ENCODE measurements at places on chromosomes 12 and 14.

DNA sequence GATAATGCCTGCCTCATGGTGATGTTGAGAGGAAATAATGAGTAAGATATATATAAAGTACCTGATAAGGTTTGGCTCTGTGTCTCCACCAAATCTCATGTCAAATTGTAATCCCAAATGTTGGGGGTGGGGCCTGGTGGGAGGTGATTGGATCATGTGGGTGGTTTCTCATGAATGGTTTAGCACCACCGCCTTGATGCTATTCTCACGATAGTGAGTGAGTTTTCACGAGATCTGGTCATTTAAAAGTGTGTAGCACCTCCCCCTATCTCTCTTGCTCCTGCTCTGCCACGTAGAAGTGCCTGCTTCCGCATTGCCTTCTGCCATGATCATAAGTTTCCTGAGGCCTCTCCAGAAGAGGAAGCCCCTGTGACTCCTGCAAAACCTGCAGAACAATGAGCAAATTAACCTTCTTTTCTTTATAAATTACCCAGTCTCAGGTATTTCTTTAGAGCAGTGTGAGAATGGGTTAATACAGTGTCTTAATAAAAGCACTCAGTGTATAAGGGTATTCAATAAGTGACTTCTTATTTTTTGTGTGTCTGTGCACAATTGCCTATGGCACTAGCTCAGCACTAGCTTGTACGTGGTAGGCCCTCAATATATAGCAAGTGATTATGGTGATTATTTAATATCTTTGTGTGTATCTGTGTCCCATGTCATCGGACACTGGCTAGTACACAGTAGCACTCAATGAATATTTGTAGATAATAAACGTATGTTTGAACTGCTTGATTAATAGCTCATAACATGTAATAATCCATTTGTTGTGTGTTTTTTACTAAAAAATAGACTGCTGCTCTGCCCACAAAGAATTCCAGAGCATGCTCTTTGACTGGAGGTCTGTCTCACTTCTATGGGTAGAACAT, 138.1 kb upstream of the LMNTD1 start:
- DNase-seq, result no peak

GRCh38 chr12:52917800-52918199, 12.9 kb upstream of the KRT8 start:
- DNase-seq, result no peak

DNA sequence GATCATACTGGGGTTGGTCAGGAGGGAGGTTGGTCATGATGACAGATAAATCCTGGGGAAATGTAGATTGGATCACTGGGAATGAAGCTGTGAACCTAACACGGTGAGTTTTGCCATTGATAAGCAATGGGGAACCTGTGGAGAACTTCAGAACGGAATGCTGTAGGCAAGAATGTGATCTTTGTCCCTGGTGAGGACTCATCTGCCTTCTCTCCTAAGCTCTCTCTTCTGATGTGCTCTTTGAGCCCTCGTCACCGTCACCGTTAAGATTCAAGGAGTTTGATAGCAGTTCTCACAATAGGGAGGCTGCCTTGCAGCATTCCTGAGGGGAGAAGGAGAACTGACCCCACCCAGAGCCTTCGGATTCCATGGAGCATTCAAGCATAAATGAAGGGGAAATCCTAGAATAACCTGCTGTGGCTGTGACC, 217.6 kb downstream of the ANO6 start:
- no peak for DNase-seq

DNA sequence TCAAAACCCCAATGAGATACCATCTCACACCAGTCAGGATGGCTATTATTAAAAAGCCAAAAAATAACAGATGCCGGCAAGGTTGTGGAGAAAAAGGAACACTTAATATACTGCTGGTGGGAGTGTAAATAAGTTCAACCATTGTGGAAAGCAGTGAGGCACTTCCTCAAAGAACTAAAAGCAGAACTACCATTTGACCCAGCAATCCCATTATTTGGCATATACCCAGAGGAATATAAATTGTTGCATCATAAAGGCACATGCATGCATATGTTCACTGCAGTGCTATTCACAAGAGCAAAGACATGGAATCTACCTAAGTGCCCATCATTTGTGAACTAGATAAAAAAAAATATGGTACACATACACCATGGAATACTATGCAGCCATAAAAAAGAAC, 59.9 kb downstream of the MGST1 start:
- DNase-seq, result no peak

- DNase-seq, result no peak
Measured at GRCh38 chr12:8658346-8658745, 4.3 kb downstream of the MFAP5 start.

GRCh38 chr14:71582705-71583104, 349.5 kb upstream of the RGS6 start:
- DNase-seq, result no peak

- DNase-seq, result no peak
Measured at GRCh38 chr14:44989497-44990440, 27.8 kb downstream of the TOGARAM1 start.

DNA sequence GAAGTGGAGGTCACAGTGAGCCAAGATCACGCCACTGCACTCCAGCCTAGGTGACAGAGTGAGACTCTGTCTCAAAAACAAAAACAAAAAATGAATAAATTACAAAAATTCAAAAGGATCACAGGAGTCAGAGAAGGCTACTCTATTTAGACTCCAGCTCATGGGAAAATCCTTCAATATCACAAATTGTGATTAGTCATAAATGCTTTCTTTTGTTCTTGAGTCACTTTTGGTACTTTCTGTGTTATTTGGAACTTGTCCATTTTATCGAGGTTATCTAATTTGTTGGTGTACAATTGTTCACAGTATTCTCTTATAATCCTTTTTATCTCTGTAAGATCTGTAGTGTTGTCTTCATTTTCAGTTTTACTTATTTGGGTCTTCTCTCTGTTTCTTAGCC, 18.9 kb downstream of the ALDH2 start:
- no peak for DNase-seq

- DNase-seq, result no peak
Measured at GRCh38 chr14:82796086-82796485, 1262.4 kb upstream of the SEL1L start.

DNA sequence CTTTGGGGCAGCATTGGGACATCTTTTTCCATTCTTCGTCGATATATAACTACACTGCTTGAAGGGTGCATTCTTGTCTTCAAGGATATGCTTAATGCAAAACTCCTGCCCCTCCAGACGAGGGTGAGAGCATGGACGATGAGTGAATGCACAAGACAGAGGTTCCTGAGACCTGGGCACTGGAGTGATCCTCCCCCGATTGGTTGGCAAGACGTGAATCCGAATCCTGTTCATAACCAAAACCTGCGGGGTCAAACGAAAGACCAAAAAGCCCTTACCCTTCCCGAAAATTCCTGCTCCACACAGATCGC, 684 bp downstream of the KANSL2 start:
- no peak for DNase-seq

- no peak for DNase-seq
Measured at GRCh38 chr12:26156201-26156871, 31.5 kb upstream of the BHLHE41 start.

- DNase-seq, result no peak
Measured at GRCh38 chr12:89950421-89950820, 241.8 kb upstream of the ATP2B1 start.

- no peak for DNase-seq
Measured at GRCh38 chr12:58741226-58741625, 179.1 kb downstream of the LRIG3 start.

DNA sequence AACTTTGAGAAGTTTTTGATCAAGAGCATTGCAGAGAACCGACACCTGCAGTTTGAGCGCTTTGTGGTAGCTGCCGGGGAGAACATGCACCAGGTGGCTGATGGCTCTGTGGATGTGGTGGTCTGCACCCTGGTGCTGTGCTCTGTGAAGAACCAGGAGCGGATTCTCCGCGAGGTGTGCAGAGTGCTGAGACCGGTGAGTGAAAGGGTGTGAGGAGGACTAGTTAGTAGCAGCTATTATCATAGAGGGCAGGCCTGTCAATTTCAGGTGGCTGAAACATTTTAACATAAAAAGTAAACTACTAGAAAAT, 27.0 kb upstream of the HIGD1C start:
- DNase-seq, result no peak

- DNase-seq, result no peak
Measured at GRCh38 chr14:99758121-99758821, 34.9 kb upstream of the EML1 start.

GRCh38 chr14:29410581-29410980, 517.1 kb downstream of the PRKD1 start:
- no peak for DNase-seq

GRCh38 chr12:52205612-52206303, 13.9 kb upstream of the KRT80 start:
- DNase-seq, result no peak

- DNase-seq, result no peak
Measured at GRCh38 chr12:91902860-91903683, 242.6 kb downstream of the BTG1 start.

GRCh38 chr14:102316743-102317563, 2.6 kb upstream of the ZNF839 start:
- DNase-seq, result peak; percentile 89

DNA sequence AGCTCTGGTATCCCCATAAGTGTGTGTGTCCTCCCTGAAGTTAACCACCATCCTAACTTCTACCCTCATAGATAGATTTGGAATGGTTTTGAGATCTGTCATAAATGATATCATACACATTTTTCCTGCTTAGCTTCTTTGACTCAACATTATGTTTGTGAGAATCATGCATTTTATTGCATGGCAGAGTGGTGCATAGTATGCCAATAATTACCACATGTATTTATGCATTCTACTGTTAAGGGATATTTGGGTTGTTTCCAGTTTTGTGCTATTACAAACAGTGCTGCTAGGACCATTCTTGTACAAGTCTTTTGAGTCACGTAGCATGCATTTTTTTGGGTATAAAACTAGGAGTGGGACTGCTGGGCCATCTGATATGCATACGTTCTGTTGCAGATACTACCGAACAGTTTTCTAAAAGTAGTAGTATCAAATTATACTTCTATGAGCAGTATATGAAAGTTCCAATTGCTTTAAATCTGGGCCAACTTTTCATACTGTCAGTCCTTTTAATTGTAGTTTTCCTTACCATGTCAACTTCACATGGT, 13.4 kb downstream of the GRIP1 start:
- no peak for DNase-seq

DNA sequence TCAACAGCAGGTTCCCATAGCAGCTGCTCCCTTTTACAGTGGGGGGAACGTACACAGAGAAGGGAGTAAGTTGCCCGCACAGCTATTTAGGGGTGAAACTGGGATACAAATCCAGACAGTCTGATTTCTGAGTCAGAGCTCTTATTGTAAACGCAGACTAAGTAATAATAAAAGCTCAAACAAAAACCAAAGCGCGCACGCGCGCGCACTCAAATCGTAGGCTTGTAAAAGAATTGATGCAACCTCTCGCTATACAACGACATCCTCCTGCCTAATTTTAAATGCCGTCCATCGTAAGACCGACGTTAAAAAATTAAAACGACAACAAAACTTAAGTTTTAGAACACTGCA, 747 bp upstream of the DACT1 start:
- no peak for DNase-seq

DNA sequence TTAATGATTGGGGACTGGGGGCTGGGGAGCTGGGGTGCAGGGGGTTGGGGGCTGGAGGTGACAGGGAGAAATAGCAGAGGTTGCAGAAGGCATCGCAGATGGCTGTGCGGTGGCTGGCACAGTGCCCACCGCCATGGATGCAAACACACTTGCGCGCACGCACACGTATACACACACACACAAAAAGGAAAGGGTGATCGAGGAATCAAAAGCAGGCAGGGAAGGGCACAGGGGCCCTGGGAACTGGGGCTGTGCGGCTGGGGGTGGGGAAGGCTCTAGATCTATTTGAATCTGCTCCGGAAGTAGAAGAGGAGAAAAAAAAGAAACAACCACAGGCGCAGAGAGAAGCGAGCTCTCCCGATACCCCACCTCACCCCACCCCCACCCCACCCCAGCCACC, 39.4 kb downstream of the ZFHX2 start:
- DNase-seq, result no peak

GRCh38 chr14:77505031-77505430, 6.4 kb upstream of the ISM2 start:
- no peak for DNase-seq

DNA sequence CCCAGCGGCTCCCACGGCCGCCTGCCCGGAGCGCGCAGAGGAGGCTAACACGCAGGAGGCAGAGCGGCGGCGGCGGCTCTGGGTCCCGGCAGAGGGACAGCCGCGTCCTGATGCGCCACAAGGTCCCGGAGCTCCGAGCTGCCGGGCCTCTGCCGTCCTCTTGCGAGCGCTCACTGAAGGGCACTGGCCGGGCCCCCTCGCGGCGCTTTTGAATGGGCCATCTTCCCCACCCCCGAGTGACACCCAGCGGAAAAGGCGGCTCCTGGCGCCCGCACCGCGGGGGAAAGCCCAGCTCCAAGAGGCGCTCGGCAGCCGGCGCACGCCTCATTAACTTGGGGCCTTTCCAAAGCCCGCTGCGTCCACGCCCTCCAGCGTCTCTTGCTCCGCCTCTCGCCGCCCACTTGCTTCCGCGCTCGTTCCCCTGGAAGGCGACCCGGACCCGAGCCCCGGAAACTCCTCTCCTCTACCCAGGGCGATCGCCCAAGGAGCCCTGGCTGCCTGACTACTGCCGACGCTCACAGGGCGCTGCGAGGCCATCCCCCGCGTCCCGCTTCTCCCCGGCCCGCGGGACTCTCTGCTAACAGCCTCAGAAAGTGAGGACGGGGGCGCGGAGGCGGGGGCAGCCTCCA, at the start of gene PHLDA1:
Gene PHLDA1, minus strand, starts transcription at position 363 of the 629 bp plus-strand sequence.
- DNase-seq, result peak; percentile 91

- DNase-seq, result no peak
Measured at GRCh38 chr14:74611650-74612349, at the start of gene LTBP2. LTBP2 (minus strand) TSS chr14:74612237; CDS start chr14:74611944, 293 bp downstream.

- DNase-seq, result no peak
Measured at GRCh38 chr12:112307317-112308011, 74.8 kb downstream of the HECTD4 start.

- DNase-seq, result no peak
Measured at GRCh38 chr12:67716817-67717216, 68.3 kb downstream of the DYRK2 start.

- DNase-seq, result no peak
Measured at GRCh38 chr12:63093084-63093483, 57.9 kb downstream of the AVPR1A start.

GRCh38 chr12:52604859-52605258, 3.6 kb upstream of the KRT72 start:
- no peak for DNase-seq

DNA sequence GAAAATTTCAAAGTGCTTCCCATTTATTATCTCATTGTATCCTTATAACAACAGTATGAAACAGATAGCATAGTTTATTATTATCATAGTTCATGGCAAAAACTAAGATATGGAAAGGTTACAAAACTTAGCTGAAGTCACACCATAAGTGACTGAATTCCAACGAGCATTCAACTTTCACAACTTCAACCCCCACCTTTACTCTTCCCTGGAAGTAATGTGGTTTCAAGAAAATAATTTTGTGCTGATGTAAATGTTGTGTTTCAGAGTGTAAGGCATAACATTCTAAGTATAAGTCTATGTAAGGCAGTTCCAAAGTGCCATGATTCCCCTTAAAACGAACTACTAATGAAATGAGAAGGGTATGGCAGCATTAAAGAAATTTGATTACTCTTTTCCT, 454.5 kb downstream of the BCAT1 start:
- no peak for DNase-seq

- no peak for DNase-seq
Measured at GRCh38 chr12:54716261-54716660, 68.1 kb upstream of the DCD start.
